Amniotic stem cell (primary cell): ENCODE measurements at places on chromosomes 2 and 18.

- DNase-seq: no peak
Observed at GRCh38 chr2:71934595-71935261, 212.9 kb downstream of the CYP26B1 start.

DNA sequence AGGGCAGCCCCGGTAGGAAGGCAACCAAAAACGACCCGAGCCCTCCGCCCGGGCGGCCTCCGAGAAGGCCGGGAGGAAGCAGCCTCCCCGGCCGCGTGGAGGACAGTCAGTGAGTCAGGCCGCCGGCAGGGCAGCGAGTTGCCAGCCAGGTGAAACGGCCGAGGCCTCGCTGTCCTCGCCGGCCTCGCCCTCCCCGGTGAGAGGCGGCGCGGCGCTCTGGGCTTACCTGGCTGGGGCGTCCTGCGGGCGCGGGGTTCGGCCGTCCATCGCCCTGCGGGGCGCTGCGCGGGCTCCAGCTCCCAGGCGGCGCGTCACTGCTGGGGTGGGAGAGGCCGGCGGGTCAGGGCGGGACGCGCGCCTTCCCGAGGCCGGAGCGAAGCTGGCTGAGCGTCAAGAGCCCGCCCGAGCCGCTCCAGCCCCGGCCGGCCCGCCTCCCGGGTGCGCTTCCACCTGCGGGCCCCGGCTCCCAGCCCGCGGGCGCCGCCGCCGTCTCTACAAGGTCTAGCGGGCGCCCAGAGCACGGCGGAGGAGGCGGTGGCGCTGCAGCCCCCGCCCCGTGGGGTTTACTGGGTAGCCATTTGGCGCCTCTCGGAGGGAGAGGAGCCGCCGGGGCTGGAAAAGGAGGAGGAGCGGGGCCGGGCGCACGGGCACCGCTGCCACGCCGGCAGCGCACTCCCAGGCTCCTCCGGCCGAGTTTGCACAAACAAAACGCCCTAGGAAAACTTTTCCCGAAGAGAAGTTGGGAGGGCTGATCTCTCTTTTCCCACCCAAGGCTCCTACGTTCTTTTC lies 499 bp downstream of the COBLL1 start:
- DNase-seq: no peak

- no peak for DNase-seq
Observed at GRCh38 chr2:239400596-239401066, at the start of gene HDAC4. HDAC4 (minus strand) TSS chr2:239401020; CDS start chr2:239352699, 48,321 bp downstream.

- no peak for DNase-seq
Observed at GRCh38 chr18:7879717-7880116, 312.6 kb downstream of the PTPRM start.

- no peak for DNase-seq
Observed at GRCh38 chr2:208311321-208311720, 45.3 kb downstream of the PIKFYVE start.

DNA sequence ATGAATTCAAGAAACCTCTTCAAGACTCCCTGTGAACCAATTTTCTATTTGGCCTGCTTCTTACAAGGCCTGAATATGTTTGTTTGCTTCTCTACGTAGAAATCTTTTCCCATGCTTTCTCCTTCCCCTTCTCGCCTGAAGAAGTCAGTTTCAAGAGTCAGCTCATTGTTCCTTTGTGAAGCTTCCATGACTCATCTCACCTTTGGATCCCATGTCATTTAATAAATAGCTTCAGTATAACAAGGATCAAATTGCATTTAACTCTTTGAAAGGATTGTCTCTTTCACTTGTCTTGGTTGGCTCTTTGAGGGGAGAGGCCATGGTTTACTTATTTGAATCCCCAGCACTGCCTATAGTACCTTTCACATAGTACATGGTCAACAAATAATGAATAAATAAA lies 28.4 kb downstream of the CPS1 start:
- DNase-seq: no peak

GRCh38 chr2:11071211-11071610 lies 84.1 kb upstream of the SLC66A3 start:
- no peak for DNase-seq

- DNase-seq: no peak
Observed at GRCh38 chr2:230077851-230078547, 9.3 kb upstream of the SLC16A14 start.

DNA sequence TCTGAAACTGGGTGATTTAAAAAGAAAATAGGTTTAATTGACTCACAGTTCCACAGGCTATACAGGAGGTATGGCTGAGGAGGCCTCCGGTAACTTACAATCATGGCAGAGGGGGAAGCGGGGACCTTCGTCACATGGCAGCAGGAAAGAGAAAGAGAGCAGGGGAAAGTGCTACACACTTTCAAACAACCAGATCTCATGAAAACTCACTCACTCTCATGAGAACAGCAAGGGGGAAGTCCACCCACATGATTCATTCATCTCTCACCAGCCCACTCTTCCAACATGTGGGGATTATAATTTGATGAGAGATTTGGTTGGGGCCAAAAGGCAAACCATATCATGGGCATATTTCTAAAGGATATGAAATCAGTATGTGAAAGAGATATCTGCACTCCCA lies 12.0 kb upstream of the ARHGAP15 start:
- no peak for DNase-seq

- no peak for DNase-seq
Observed at GRCh38 chr2:225037415-225038230, 4.6 kb downstream of the DOCK10 start.

DNA sequence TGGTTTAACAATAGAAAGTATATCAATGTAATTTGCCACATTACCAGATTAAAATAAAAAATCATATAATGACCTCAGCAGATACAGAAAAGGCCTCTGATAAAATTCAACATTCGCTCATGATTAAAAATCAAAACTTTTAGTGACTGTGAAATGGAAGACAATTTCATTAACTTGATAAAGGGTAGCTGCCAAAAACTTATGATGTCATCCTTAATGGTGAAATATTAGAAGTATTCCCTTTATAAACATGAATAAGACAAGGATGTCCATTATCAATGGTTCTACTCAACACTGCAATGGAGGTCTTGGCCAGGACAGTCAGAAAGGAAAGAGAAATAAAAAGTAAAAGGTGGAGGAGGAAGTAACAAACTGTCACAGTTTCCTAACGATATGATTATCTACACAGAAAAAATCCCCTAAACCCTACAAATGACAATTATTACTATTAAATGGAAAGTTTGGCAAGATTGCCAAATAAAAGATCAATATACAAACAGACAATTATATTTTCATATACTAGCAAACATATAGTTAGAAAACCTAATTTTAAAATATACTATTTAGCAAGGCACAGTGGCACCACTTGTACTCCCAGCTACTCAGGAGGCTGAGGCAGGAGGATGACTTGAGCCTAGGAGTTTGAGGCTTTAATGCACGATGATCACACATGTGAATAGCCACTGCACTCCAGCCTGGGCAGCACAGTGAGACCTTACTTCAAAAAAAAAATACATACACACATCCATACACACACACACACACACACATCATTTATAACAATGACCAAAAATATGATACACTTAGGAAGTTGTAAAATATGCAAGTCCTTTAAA lies 12.8 kb downstream of the METTL8 start:
- no peak for DNase-seq

- no peak for DNase-seq
Observed at GRCh38 chr2:74514368-74515270, at the start of gene TLX2. TLX2 (plus strand) TSS chr2:74514450; CDS start chr2:74514807, 357 bp downstream.

DNA sequence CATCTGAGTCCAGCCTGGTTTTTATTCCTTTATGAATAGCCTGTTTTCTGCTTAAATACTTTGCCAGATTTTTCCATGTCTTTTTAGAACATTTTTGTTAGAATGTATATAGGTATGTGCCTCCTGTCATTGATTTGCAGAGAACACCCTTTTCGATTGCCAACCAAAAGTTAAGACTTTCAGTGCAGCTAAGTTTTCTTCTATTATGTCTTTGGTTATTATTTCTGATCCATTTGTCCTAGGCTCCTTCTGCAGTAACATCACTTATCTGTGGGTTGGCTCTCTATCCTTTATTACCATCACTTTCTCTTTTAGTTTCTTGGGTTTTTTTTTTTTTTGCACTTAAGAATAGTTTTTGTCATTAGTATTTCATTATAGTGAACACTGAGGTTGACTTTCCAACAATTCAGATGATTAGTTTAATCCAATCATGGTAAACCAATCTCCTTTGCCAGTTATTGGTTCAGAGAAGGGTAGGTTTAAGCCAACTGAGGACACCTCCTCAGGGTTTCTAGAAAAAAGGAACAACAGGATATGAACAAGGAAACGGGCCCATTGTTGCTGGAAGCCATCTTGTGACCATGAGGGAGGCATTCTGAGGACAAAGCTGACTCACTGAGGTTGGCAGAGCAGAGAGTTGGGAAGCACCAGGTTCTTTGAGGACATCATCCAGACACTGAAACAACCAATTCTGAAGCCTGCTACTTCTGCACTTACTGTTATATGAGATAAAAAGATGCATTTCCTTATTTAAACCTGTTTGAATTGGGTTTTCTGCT lies 37.9 kb upstream of the GBX2 start:
- no peak for DNase-seq

- DNase-seq: no peak
Observed at GRCh38 chr18:43275546-43275945, 1.7 kb downstream of the SYT4 start.

DNA sequence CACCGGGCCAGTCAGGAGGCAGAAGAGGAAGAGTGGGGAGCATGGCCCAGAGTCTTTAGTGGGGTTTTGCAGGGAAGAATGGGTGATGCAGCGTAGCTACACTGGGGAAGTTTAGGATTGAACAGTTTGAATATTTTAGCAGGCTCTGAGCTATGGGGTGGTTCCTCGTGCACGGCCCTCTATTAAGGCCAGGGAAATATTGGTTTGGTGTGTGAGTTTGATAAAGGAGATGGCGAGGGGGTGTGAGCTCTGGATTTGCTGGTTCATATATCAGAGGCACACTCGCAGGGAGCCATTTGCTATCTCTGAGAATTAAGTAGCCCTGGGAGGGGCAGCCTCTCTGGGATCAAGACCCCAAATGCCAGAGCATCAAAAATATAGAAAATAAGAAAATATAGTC lies 50.1 kb downstream of the BOLA3 start:
- DNase-seq: no peak

GRCh38 chr2:212052412-212053159 lies 486.0 kb downstream of the ERBB4 start:
- DNase-seq: no peak

GRCh38 chr2:84441036-84441435 lies 18.0 kb downstream of the SUCLG1 start:
- no peak for DNase-seq

GRCh38 chr2:21301871-21302455 lies 178.2 kb downstream of the TDRD15 start:
- no peak for DNase-seq

DNA sequence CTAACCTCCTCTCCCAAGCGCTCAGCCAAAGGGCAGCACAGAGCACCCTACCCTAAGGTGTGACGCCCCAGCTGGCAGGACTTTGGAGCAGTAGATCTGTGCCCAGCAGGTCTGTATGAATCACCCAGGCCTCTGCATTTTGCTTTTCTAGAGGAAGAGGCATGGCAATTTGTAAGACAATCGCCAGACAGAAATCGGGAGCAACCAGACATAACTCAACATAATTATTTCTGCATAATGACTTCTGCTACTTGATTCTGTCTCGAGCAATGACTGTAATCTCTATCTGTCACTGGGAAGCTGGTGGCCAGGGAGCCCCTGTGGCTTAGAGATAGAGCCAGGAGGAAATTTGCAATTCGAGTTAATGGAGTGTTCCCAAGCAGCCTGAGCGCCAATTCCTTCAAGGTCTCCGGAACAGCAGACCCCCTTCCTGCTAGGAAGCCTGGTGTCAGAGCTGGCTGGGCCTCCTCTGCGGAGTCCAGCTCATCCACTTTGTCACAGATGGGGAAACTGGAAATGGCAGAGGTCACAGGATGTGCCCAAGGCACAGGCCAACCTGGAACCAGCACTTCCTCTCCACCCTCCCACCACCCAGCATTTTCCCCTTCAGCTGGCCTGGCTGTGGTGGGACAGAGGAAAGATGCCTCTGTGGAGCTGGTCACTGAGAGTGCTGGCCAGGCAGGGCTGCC lies 55.0 kb downstream of the ODC1 start:
- no peak for DNase-seq

GRCh38 chr2:23349508-23349907 lies 35.5 kb upstream of the KLHL29 start:
- DNase-seq: no peak

GRCh38 chr2:101627285-101628029 lies 70.0 kb upstream of the MAP4K4 start:
- no peak for DNase-seq

- no peak for DNase-seq
Observed at GRCh38 chr2:61205132-61205531, 43.1 kb downstream of the C2orf74 start.

- DNase-seq: no peak
Observed at GRCh38 chr2:236628256-236628901, 58.8 kb downstream of the ACKR3 start.

GRCh38 chr2:152558158-152558984 lies 158.9 kb downstream of the PRPF40A start:
- no peak for DNase-seq

DNA sequence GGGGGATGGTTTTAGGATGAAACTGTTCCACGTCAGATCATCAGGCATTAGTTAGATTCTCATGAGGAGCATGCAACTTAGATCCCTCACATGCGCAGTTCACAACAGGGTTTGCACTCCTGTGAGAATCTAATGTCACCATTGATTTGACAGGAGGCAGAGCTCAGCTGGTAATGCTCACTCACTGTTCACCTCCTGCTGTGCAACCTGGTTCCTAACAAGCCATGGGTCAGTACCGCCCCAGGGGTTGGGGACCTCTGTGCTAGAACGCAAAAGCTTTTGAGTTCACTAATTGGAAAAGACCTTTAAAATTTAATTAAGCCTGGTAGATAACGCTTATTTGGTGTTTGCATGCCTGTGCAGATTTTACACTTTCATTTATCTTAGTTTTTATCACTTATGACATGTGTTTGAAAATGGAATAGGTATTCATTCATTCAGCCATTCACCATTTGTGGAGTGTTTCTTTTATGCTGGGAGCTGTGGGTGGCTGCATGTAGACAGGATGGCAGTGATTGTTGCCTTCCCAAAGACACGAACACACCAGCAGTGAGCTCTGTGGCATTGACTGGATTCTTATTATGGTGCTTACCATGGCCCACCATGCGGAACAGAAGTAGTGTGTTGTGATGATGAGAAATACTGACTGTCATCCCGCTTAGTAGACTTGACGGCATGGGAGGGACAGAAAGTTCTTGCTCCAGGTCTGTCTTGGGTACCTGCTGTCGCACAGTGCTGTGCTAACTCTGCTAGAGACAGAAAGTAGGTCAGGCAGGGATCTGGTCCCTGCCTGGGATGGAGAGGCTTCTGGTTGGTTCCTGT lies 6.4 kb downstream of the RAB31 start:
- no peak for DNase-seq

DNA sequence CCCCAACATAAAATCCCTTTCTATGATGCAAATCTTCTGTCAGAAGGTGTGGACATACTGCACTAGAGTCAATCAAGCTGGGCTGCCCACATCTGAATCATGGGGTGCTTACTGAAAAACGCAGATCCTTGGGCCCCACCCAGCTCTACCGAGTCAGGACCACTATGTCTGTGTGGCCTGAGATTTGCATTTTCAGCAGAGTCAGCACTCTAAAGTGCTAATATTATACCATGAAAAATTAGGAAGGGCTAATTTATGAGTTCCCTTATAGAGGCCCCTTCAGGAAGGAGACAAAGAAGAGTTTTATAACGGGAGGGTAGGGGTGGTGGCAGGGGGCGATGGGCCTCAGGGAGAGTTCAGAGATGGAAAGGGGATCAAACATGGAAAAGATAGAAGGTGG lies 163.3 kb upstream of the NABP1 start:
- DNase-seq: no peak

- no peak for DNase-seq
Observed at GRCh38 chr2:45929674-45930395, 278.4 kb downstream of the PRKCE start.
